Activated CD4-positive, alpha-beta T cell treated with anti-CD3 and anti-CD28 coated beads, Interleukin-2, amount 50 U/mL, for 1 hour (primary cell): ENCODE measurements at places on chromosomes 4 and X.

DNA sequence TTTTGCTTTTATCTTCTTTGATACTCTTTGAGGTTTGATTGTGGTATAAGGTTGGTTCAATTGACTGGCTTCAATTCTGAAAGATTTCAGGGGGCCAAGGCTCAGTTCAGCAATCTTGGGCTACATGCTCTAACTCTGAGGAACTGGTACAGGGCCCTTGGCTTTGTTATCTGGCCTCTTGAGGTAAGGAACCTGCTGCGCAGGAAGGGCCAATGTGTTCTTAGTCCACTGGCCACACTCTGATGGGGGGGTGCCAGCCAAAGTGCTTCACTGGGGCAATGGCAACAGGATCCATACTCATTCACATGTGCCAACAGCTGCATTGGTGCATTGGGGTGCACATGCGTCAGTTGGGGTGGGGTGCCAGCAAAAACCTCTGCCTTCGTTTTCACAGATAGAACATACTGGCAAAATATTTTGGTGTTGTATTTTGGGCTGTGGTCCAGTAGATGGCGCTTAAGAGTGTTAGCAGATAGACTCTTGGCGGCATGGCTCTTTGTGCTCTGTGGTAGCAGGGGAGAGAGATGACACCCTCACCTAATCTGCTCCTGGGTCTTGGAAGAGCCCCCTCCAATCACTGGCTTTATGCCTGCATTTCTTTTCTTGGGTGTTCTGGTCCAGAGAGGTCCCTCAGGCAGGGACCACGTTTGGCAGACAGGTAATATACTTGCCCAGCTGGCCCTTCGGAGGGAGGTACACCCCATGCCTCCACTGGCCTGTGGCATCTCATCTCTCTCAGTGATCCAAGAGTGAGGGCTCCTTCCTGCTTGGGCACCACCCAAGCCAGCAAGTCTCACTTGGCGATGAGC, 42.9 kb downstream of the NDST3 start:
- no peak for DNase-seq

GRCh38 chr4:147991543-147992283, 259.8 kb downstream of the ARHGAP10 start:
- no peak for DNase-seq

GRCh38 chrX:149939655-149939904, 1.3 kb upstream of the EOLA2 start:
- no peak for DNase-seq

DNA sequence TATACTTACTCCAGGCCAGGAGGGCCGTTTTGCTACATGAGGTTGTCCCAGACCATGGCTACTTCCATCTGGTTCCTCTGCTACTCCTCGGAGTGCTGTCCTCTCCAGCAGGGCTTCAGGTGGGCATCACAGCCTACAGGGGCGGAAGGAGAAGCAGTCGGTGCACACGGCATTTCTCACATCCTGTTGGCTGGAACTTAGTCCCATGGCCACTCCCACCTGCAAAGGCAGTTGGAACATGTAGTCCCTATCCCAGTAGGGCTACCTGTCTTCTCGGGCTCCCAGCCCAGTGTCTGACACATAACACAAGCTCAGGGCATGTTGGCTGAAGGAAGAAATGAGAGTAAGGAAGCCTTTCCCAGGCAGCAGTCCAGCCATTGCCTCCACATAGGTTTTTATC, 7.7 kb upstream of the STK32B start:
- no peak for DNase-seq

DNA sequence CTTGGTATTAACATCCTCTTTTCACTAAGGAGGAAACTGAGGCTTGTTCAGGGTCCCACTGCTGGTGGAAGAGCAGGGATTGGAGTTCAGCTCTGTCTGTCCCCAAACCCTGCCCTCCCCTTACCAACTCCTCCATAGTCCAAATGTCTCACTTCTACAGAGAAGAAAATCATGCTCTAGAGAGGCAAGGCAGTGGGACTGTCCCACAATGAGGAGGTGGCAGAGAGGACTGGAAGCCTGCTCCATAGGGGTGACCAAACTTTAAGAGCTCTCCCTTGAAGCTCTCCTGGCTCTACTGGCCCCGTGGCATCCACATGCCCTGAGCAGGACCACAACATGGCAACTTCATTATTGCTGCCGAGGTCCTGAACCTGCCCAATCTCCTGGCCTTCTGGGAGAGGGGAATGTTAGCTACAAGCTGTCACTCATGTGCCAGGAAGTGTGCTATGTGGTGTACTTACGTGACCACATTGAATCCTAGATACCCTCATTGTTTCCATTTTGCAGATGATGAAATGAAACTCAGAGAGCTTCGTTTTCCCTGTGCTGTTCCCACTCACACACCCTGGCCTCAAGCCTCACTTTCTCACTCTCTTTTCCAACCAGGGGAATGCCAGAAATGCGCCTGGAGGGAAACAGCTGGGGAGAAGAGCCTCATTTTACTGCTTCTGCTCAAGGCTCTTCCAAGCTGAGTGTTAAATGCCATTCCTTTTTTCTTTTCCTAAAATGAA, 71.5 kb downstream of the ANAPC4 start:
- DNase-seq, result no peak

- DNase-seq, result no peak
Observed at GRCh38 chr4:37641886-37642849, 44.0 kb downstream of the RELL1 start.

DNA sequence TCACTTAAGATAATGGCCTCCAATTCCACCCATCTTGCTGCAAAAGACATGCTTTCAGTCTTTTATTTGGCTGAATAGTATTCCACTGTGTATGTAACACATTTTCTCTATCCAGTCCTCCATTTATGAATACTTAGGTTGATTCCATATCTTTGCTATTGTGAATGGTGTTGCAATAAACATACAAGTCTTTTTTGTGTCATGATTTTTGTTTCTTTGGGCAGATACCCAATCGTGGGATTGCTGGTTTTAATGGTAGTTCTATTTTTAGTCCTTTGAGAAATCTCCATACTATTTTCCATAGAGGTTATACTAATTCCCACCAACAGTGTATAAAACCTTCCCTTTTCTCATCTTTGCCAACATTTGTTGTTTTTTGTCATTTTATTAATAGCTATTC, 180.9 kb downstream of the SMIM20 start:
- no peak for DNase-seq

DNA sequence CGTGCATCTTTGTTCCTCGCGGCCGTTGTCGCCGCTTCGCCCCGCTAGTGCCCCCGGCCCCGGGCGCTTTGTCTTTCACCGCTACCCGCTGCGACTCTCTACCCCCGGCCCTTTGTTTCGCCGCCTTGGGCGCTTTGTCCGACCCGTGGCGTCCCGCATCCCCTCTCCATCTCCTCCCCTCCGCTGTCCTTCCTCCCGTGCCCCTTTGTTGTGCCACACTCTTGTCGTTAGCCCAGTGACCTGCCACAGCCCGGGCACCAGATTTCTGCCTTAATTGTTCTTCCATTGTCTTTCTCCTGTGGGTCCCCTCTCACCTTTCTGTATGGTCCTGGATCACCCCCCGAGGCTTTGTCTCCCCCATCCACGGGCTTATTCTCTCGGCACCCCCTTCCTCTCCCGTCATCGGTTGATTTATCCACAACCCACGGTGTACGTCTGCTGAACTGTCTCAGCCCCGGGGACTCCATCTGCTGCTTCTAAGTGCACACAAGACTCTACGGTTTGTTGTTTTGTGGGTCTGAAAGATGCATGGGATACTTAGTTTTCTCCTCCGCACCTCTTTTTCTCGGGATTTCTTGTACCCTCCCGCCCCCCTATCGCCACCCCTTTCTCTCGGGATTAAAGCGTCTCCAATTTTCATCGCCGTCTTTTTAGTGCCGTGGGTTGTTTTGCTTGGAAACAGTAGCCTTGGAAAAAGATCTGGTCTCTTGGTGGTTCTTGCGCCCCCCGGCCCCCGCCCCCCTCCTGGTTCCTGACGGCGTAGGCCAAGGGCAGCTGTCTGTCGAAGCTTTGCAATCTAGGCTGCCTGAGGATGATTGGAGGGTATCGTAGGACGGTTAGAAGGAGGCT, 783 bp downstream of the RBPJ start:
- DNase-seq, result peak; percentile 18

GRCh38 chrX:73214426-73215094, at the start of gene NAP1L2:
TSS of gene NAP1L2 (minus strand) at chrX:73214851. CDS start at chrX:73214492, 359 bp downstream.
- peak; percentile 19 for DNase-seq

DNA sequence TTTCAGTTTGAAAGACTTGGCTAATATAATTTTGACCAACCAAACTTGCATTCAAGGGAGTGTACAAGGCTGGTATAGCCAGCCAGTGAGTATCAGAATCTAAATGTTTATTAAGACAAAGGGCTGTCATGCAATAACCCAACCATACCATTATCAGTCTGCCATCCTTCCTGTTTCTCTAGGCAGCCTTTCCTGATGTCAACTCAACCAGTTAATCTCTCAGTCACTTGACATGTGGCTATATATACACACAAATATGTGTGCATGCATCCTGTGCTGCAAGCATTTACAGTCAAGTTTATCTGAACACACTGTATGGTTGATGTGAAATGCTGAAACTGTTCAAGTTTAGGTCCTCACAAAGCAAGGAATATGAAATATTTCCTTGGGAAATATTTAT, 17.2 kb downstream of the BTK start:
- no peak for DNase-seq

- DNase-seq, result peak; percentile 69
Observed at GRCh38 chrX:12978205-12979025, 3.5 kb downstream of the TMSB4X start.

DNA sequence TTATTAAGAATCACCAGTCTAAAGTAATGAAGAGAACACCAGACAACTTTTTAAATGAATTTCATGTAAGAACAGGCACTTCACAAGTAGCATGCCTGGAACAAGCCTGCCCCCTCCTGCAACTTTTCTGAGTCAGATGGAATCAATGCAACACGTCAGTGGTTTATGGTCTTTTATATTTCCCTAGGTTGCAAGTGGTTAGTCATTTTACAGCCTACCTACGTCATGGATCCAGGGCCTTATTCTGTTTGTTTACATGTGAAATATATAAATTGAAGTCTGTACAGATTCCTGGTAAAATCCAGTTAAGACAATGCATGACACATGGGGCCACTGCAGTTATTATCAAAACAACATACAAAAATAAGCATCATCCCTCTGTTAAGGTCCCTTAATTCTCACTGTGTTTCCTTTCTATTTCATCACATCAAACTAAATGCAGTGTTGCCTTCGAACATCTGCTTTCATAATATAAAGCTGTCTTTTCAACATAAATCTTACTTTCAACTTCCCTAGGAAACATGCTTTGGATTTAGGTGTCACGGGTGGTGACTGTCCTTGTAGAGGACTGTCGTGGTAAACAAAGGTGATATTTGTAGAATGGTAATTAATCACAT, 309.3 kb downstream of the FRMPD4 start:
- DNase-seq, result no peak

- DNase-seq, result no peak
Observed at GRCh38 chr4:31088600-31089230, 368.5 kb downstream of the PCDH7 start.

- no peak for DNase-seq
Observed at GRCh38 chr4:26130173-26130572, 190.6 kb upstream of the RBPJ start.

GRCh38 chrX:9515973-9516538, 51.2 kb downstream of the TBL1X start:
- DNase-seq, result no peak

DNA sequence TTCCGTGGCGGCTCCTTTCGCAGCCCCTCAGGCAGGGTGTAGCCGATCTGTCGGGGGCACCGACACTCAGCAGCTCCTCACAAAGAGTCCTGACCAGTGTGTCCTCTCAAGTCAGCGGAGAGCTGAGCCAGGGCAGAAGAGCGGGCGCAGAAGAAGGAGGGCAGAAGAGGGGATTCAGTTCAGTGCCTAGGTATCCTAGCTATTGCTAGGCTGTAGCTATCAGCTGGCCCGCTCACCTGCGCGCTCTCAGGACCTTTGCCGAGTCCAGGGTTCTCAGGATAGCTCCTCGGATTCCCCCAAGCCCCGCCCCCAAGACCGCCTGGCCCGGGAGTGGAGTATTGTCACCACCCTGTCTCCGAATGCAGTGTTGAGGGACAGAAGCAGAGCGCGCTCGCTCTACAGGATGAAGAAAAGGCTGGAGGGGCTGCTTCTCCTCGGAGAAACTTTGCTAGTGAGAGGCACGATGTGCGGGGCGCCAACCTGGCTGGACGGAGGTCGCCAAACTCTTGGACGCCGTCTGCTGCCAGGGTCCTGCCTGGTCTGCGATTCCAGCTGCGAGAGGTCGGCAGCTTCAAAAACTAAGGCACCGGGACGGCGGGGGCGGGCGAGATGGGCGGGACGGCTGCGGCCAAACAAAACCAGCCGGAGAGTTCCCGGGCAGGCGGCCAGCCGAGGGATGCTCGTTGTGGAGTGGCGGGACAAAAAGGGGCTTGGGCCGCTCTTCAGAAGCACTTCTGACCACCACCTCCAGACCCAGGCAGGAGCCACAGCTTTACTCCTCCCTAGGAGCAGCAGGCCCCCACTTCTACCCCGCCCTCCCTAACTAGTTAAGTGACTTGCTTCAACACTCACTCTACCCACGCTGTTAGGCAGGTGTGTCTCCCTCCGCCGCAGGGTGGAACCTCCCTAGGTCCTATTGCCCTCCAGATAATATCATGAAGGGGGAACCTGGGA, at the start of gene XKRX:
Gene XKRX (minus strand): TSS at position 258 of the 954 bp plus-strand sequence. CDS start 613 bp downstream, outside the sequence.
- peak; percentile 23 for DNase-seq

DNA sequence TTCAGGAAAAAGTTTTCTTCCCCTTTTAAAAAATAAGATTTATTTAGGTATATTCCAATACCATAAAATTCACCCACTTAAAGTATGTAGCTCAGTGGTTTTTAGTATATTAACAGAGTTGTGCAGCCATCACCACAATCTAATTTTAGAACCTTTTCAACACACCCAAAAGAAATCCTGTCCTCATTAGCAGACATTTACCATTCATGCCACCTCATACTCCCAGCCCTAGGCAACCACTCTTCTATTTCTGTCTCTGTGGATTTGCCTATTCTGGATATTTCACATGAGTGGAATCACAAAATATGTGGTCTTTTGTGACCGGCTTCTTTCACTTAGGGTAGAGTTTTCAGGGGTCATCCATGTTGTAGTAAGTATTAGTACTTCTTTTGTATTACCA, 7.4 kb downstream of the ZNF81 start:
- DNase-seq, result no peak

GRCh38 chr4:141705048-141705746, 68.8 kb downstream of the IL15 start:
- no peak for DNase-seq

GRCh38 chrX:134513091-134513490, 53.1 kb downstream of the HPRT1 start:
- DNase-seq, result no peak

- no peak for DNase-seq
Observed at GRCh38 chr4:136810626-136811025, 721.7 kb downstream of the PCDH18 start.

- DNase-seq, result no peak
Observed at GRCh38 chr4:1754336-1754735, 33.0 kb downstream of the TACC3 start.

DNA sequence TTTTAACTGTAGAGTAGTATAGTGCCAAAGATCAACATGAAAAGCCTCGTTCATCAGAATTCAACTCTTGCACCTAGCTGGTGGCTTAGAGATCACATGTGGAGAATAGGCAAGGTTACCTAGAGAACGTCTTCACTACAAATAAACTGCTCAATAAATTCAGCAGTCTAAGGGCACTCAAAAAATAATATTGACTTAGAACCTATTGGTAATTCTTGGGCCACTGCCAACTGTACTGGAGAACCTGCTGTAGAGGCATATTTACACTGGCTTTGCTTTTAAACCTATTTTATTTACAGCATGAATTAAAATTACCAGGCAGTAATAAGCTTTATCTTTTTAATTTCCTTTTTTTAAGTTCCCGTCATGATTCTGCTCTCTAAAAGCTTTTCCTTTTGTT, 343.7 kb downstream of the PDHA2 start:
- no peak for DNase-seq

- DNase-seq, result no peak
Observed at GRCh38 chr4:48173056-48173991, 39.3 kb upstream of the TXK start.
